ENCODE measurements at places on chromosomes 1 and 21.

DNA sequence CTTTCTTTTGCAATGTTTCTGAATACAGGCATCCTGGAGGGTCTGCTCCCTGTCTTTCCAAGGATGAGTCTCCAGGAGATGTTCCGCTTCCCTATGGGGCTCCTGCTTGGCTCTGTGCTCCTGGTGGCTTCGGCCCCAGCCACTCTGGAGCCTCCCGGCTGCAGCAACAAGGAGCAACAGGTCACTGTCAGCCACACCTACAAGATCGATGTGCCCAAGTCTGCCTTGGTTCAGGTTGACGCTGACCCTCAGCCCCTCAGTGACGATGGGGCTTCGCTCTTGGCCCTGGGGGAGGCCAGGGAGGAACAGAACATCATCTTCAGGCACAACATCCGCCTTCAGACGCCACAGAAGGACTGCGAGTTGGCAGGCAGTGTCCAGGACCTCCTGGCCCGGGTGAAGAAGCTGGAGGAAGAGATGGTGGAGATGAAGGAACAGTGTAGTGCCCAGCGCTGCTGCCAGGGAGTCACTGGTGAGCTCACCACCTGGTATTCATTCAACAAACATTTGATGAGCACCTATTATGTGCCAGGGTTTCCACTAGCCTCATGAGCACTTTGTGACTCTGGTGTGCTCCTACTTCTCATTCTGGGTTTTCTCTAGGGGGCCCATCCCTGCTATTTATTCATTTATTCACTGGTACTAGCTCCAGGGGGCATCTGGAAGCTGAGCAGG, 9.9 kb downstream of the TNN start:
- no peak for DNase-seq

GRCh38 chr1:88980870-88981269, 11.6 kb downstream of the KYAT3 start:
- no peak for DNase-seq

GRCh38 chr1:235127203-235127602, 1.4 kb downstream of the TOMM20 start:
- no peak for DNase-seq

- no peak for DNase-seq
Measured at GRCh38 chr1:214707306-214708087, 104.5 kb downstream of the CENPF start.

GRCh38 chr1:206634365-206635079, 814 bp upstream of the DYRK3 start:
- peak; percentile 97 for DNase-seq

- no peak for DNase-seq
Measured at GRCh38 chr1:235047331-235047871, 81.2 kb downstream of the TOMM20 start.

DNA sequence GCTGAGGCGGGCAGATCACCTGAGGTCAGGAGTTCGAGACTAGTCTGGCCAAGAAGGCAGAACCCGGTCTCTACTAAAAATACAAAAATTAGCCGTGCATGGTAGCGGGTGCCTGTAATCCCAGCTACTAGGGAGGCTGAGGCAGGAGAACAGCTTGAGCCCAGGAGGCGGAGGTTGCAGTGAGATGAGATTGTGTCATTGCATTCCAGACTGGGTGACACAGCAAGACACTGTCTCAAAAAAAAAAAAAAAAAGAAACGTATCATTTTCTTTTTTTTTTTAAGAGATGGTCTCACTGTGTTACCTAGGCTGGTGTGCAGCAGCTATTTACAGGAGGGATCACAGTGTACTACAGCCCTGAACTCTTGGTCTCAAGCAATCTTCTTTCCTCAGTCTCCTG, 47.3 kb downstream of the ITGB3BP start:
- no peak for DNase-seq

DNA sequence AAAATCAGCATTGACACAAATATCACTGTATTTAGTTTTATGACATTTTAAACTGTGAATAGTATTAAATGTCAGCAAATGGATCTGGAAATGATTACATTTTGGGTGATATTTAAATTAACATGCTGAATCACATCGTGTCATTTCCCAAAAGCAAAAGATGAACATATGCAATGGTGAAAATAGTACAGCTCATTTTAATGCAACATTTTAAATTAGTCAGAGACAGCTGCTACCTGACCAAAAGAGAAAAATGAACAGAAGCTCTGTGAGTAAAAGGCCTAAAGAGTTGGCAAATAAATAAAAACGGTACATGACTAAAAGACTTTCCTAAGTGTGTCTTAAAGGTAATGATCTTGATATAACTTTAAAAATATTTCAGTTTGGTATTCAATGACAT, 86.0 kb upstream of the GNG4 start:
- no peak for DNase-seq

DNA sequence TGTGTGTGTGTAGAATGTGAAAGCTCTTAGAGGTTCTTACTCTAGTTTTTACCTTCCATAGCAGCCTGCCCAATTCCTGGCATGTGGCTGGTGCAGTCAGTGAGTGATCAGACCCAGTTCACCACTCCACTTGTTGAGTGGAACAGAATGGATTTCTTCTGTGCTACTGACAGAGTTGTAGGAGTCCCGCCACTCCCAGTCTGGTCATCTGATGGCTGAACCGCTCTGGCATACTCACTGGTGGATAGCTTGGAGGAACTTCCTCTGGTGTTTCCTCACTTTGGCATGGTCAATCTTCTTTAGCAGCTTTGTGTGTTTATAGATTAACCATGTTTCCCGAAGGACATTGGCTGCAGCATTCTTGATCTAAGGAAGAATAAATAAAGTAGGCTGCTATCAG, 106.7 kb upstream of the ADAR start:
- DNase-seq, result peak; percentile 28

DNA sequence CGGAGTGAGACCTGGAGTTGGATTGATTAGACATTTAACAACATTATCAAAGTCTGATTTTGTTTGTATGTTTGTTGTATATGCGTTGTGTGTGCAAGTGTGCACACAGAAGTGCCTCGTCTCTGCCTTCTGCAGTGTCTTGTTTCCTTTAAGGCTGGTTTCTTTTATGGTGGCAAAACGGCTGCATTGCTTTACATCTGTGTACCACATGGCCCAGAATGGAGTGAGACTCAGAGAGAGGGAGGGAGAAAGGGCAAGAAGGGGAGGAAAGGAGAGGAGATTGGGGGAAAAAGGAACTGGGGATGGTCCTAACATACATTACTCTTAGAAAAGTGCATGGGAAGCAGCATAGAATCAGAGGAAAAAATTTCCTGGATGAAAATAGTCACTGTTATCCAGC, 99.7 kb upstream of the WLS start:
- no peak for DNase-seq

GRCh38 chr1:145891587-145892485, 6.2 kb upstream of the ANKRD35 start:
- peak; percentile 97 for DNase-seq

DNA sequence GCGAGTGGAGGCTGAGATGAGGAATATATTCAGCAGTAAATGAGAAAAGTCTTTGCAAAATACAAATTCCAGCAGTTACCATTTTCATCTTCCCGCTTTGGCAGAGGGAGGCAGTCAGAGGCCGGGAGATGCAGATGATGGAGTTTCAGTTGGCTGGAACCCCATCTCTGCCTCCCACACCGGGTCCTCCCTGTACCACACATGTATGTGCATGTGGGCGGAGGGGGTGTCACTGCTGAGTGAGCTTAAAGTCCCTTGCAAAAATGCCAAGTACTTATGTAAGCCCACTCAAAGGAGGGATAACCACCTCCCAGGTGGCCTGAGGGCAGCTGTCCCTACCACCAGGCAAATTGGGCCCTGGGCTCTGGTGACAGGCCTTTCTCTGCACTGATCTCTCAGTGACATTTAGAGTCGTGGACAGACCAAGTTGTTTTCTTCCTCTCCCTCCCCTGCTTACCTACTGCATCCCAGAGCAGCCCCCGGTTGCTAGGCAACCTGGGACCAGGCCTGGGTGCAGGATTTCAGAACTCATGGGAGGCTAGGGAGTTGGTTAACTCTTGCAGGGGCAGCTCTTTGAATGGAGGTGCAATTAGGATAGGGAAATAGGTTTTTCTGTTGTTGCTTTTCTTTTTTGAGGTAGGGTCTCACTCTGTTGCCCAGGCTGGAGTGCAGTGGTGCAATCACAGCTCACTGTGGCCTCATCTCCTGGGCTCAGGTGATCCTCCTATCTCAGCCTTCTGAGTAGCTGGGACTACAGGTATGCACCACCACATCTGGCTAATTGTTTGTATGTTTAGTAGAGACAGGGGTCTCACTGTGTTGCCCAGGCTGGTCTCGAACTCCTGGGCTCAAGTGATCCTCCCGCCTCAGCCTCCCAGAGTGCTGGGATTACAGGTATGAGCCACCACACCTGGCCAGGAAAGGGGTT, 17.1 kb upstream of the UBXN10 start:
- no peak for DNase-seq

DNA sequence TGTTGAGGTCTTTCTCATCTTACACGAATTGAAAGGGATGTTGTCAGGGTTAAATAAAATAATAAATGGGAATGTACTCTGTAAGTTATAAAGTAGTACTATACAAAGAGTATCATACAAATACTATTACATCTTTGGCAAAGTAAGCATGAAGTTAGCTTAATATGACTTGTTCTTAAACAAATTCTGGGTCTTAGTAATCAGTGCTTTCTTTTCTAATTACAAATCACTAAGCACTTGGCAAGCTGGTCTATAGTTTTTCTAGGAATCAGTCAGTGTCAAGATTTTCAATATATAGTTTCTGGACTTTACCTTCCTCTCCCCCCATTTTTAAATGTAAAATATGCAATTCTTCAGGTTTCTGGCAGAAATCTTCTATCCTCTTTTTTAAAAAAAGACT, 6.9 kb downstream of the LYST start:
- DNase-seq, result no peak

DNA sequence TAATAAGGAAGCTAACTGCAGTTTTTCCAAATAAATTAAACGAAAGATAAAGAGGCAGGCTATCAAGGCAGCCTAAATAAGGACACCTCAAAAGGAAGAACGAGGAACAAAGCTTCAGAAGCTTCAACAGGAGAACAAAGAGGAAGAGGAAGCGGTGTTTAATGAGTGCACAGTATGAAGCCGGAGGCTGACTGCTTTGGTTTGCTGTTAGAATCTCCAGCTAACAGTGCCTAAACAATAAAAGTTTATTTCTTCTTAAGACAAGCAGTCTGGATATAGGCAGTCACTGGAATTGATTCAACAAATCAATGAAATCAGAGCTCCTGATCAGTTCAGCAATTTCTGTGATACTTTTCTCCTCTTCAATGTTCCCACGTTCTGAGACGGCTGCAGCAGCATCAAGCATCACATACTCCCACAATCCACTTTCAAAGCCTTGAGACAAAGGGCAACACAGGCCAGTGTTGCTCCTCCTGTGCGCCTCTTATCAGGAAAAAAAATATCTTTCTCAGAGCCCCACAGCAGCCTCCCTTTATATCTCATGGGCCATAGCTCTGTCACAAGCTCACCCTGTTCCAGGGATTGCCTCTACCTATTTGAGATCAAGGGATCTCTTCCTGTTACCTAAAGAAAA, 365.6 kb upstream of the ST6GALNAC5 start:
- DNase-seq, result peak; percentile 69

GRCh38 chr1:29532285-29532684, 296.0 kb downstream of the PTPRU start:
- no peak for DNase-seq

DNA sequence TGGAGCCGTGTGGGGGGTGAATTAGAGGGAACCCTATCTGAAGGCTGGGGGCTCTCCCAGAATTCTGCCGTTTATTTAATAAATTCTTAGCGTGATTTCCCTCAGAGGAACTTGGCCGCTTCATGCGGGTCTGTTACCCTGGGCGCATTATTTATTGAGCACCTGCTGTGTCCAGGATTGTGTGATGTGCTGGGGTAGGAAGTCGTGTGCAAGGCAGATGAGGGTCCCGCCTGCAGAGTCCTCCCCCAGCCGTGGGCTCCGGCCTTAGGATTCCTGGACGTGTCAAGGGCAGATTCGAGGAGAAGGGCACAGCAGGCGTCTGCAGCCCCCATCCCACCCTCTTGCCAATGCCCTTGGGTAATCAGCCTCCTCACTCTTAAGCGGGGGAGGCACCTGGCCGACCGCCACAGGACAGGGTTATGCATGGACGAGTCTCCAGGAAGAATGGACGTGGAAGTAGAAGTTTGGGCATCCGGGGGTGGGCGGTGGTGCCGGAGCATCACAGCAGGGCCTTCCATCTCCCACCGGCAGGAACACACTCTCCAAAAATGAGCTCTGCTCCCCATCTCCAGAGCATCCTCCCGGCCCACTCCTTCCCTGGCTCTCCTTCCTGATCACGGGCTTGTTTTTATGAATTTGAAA, 233.3 kb upstream of the C1orf174 start:
- peak; percentile 16 for DNase-seq

DNA sequence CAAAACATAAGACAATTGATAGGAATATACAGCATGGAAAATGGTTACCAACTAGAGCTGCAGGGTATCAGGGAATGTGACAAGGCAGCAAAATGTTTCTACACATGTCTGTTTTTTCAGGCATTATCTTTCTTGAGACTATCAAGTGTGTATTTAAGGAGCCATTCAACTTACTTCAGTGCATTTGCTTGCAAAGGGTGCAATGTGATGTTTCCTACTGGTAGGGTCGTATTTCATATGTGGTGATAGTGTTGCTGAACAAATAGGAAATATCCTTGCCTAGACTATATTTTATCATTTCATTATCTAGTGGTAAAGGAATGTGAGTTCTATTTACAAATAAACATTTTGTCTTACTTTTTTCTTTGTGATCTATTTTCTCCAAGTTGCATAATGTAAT, 42.4 kb downstream of the PTPRC start:
- no peak for DNase-seq

DNA sequence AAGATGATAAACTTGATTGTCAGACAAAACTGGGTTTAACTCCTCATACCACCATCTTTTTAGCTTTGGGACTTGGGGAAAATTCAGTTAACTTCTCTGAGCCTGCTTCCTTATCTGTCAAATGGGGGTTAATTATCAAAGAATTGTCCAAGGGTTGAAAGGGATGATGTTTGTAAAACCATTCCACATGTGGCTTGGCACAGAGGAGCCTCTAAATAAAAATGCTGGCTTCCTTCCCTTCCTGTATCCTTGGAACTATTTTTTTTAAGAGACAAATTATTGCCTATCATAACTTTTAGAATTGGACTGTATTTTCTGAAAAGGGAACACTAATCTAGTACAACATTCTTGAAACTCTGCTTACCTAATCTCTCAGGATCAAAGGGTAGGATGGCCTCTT, 143.4 kb upstream of the USP24 start:
- DNase-seq, result no peak

- no peak for DNase-seq
Measured at GRCh38 chr21:42809577-42810475, 69.5 kb downstream of the WDR4 start.

GRCh38 chr1:67590329-67590728, 94.7 kb upstream of the GADD45A start:
- peak; percentile 65 for DNase-seq
